ENCODE measurements at places on chromosomes 3 and 15.

- no peak for DNase-seq
Observed at GRCh38 chr15:101307897-101308603, 13.0 kb upstream of the SNRPA1 start.

DNA sequence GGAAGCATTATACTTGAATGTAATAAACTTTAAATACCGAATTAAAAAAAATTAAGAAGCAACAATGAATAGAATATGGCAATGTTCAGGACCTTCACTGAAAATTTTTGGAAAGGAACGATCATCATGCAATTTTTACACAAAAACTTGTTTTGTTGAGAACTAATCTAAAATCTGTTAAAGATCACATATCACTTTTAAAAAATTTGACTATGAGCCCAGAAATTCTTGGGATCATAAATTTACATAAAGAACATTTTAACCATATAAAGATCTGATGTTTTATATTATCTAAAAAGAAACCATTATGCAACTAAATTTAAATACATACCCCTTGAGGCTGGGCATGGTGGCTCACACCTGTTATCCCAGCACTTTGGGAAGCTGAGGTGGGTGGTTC lies 76.2 kb upstream of the MELTF start:
- no peak for DNase-seq

- DNase-seq = no peak
Observed at GRCh38 chr3:57127891-57128518, 37.1 kb downstream of the IL17RD start.

GRCh38 chr3:106022913-106023312 lies 154.1 kb upstream of the CBLB start:
- DNase-seq = no peak

- no peak for DNase-seq
Observed at GRCh38 chr3:127781411-127782001, 40.8 kb downstream of the MGLL start.

DNA sequence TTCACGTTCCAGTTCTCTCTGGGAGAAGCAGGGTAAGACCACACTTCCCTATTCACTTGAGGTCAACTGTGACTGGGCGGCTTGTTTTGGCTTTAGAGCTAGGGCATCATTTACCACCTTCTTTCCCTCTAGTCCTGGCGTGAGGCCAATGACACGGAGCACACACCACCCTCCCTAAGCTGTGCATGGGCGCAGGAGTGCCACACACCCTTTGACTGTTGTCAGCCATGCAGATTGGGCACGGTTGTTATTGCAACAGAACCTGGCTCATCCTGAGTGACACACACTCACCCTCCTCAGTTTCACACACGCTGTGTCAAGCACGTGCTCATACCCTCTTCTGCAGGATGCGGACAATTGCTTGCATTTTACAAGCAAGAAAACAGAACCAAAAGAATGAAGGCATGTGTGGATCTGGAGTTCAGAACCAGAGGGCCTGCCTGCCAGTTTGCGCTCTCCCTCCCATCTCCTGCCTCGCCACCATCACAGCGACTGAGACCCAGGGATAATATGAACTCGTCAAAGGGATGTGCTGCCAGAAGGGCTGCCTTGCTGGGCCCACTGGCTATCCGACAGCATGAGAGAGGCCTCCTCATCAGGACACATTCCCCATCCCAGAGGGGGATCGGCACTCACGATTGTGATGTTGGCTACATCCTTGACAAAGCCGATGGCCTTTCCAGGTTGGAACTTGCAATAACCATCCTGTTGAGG lies 17.6 kb downstream of the CTSH start:
- DNase-seq = no peak

- no peak for DNase-seq
Observed at GRCh38 chr3:126316031-126316461, 41.2 kb downstream of the KLF15 start.

DNA sequence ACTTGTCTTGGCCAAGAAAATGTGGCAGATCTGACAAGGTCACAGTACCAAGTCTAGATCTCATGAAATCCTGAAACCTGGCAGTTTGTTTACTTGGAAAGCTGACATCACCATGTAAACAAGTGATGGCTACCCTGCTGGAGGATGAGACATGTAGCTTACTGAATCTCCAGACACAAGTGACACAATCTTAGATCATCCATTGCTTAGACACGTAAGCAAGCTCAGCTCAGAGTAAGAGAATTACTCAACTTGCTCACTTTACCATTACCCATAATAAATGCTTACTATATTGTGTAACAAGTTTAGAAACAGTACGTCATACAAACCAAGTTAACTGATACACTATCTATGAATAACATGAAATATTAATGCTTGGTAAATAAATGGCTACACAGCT lies 263.8 kb downstream of the TBC1D5 start:
- no peak for DNase-seq

GRCh38 chr3:24336101-24336500 lies 158.5 kb downstream of the THRB start:
- no peak for DNase-seq

GRCh38 chr3:187208159-187208558 lies 10.9 kb downstream of the RTP1 start:
- DNase-seq = no peak

DNA sequence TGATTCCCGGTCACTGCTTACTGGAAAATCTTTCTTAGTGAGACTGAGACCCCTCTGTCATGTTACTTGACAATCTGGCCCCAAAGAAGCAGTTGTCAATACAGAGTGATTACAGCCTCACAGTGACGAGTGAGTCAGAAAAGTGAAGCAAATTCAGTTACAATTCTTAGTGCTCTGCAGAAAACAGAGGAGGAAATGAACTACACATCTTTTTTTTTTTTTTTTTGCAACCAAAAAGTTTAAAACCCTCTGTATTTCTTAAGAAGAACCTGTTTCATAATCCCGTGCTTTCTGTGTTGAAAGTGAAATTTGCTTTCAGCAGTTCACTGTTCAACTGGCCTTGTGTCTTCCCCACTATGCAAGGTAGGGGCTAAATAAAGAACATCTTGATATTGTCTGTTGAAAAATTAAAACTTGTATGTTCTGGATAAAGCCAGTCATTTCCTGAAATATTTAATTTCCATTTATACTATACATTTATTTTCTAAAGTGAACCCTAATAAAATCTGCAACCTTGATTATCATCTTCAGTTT lies 1.9 kb downstream of the AQP9 start:
- DNase-seq = no peak

DNA sequence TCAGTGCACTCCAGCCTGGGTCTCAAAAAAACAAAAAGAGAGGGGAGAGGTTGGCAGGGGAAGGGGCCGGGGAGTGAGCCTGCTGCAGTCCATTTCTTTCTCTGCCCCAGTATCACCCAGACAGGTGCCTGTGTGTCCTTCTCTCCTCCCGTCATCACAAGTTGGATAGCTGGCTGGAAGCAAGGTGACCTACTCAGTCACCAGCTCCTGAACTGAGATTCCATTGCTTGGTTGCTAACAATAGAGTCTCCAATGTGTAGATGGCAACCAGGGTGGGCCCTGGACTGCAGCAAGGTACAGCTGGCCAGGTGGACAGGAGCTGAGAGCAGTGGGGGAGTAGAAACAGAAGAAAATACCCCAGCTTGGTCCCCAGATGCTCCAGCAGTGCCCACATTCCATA lies 4.6 kb downstream of the LRRC2 start:
- no peak for DNase-seq

- no peak for DNase-seq
Observed at GRCh38 chr3:62803276-62803675, 71.9 kb downstream of the CADPS start.

- no peak for DNase-seq
Observed at GRCh38 chr15:66865622-66866611, 163.9 kb downstream of the SMAD6 start.

- DNase-seq = no peak
Observed at GRCh38 chr3:189355481-189356201, 183.9 kb downstream of the TPRG1 start.

DNA sequence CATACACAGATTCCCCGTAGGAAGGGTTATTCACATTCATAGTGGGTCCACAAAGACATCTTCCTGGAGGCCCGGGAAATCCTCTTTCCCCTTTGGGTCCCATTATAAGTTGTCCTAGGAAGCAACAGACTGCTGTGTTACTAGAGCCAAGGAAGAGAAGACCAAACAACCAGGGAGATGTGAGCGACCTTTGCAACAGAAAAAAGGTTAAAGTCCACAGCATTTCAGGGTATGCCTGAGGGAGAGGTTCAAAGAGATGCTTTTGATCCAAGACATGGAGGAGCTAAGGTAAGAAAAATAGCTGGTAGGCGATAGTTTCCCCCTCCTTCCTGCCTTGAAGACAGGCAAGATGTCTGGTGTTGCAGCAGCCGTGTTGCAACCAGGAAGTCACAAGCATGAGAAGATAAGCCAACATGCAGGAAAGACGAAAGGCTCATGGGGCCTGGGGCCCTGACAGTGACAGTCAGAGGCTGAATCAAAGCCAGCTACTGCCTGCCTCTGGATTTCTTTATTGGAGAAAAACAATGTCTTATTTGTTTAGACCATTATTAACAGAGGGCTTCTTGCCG lies 30.9 kb downstream of the EAF1 start:
- DNase-seq = no peak

DNA sequence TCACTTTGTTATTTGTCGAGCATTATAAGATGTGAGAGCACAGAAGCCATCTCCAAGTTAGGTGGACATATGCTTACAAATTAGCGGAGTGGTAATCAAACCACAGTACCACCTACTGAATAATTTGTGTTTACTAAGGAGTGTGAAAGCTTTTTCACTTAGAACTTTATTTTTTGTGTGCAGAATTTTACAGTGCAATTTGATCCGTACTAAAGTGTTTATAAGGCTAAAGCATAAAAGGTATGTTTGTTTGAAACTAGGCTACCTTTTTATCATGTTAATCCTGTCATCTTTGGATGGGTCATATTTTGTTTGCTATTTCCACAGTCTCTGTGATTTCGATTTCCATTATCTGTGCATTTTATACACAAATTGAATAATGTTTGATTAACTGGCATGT lies 37.5 kb downstream of the MAP2K5 start:
- DNase-seq = no peak

DNA sequence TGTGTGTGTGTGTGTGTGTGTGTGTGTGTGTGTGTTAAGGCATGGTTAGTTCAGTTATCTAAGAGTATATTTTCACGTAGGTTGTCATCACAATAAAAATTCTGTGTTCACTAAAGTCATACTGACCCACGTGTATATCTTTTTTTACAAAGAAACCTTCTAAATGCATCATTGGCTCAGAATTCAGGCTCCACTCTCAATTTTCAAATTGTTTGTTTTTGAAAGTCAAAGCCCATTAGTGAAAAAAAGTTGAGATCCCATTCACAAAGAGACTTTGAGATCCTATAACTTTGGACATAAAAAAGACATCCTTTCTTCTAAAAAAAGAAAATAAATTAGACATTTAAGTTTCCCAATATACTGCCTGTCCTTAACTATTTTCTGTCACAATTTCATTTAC lies 59.3 kb downstream of the GBE1 start:
- DNase-seq = no peak

Data from stimulated activated CD4-positive, alpha-beta T cell treated with anti-CD3 and anti-CD28 coated beads, Interleukin-4, amount 100 ng/mL, for 48 hours (primary cell).